ENCODE measurements at places on chromosomes 6 and 20.

DNA sequence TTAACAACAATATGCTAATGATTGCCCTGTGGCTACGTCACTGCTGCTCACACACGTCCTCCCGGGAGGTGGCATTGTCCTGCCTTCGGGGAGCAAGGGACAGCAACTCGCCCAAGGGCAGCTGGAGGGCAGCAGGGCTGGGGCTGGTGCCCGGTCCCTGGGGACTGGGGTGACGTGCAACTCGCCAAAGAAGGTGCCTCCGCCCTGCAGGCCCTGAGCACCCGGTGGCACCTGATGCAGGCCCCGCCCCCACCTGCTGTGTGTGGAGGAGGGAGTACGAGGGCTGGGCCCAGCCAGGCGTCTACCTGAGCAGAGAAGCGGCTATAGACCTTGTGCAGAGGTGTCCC lies 64.8 kb upstream of the SLCO4A1 start:
- DNase-seq: peak; percentile 50

DNA sequence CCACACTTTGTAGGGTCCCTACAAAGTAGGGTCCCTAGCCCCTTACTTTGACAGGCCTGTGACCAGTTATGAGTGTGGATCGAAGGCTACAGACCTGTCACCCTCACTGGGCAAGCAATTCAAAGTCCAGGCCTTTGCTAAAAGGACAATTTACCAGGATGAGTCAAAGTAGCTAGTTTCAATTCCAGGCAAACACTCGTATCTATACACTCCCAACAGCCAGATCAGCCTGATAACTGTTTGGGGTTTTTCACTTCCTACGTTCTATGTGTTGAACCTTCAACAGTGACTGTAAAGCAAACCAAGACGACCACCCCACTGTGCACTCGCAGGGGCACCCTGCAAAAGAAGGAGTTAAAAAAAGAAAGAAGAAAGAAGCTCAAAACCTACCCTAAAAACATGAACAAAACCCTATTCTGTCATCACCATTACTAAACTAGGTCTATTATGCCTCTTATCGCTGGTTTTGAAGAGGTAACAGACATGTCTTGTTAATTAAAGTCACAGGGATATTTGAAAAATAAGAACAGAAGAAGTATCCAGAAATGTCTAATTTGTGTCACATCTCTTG lies 3.2 kb downstream of the GFOD1 start:
- DNase-seq: no peak

GRCh38 chr6:16925461-16925860 lies 164.2 kb upstream of the ATXN1 start:
- DNase-seq: no peak

DNA sequence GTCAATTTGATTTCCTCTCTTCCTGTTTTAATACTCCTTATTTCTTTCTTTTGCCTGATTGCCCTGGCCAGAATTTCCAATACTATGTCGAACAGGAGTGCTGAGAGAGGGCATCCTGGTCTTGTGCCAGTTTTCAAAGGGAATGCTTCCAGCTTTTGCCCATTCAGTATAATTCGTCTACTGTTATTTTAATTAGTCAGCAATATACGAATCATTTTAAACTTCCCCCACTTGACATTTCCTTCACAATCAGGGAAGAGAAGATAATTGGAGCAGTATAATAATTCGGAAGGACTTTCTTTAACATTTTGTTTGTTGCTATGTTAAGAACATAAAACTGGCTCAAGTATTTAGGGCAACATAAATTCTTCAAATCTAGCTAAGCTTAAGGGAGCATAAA lies 860.3 kb upstream of the SLC35B3 start:
- DNase-seq: no peak

- peak; percentile 33 for DNase-seq
Observed at GRCh38 chr6:113857556-113858479, 673 bp downstream of the MARCKS start.

DNA sequence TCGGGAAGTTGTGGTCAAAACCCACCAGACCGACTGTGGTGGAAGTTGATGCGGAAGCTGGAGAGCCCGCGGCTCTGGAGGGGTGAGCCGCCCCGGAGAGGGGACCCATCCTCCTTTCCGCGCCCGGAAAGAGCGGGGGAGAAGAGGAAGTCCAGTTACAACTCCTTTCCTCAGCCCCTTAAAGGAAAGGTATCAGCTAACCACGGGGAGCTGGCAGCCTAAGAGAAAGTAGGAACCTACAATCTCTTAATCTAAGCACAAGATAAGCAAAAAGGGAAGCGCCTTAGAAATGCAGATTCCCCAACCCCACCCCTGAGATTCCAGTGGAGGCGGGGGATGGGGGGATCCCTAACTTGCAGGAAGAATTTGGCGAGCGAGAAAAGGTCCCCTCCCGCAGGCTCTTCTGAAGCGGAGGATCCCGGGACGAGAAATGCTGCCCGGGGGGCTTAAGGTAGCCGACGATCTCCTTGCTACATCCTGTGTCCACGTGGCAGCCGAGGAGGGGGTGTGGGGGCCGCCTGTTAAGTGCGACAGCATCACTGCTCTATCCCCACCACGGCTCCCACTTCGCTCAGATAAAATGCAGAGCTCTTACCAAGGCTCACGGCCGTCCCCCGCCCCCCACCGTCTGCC lies 87.5 kb downstream of the ZFP64 start:
- no peak for DNase-seq

- DNase-seq: no peak
Observed at GRCh38 chr6:112287577-112288225, 33.3 kb upstream of the LAMA4 start.

DNA sequence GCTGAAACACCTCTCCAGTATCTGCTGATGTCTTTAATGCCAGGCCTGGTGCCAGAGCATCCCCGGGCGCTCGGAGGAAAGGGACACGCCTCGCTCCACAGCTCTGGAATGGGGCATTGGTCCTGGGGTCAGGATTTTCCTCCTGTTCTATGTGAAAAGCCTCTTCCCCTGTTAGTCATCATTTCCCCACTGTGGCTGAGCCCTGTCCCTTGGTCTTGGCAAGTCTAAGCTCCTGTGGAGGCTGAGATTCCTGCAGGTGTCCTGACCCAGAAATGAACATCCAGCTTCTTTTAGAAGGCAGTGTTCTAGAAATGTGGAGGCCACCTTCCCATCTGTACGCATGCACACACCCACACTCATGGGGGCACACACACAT lies 19.4 kb downstream of the SYNDIG1 start:
- no peak for DNase-seq

DNA sequence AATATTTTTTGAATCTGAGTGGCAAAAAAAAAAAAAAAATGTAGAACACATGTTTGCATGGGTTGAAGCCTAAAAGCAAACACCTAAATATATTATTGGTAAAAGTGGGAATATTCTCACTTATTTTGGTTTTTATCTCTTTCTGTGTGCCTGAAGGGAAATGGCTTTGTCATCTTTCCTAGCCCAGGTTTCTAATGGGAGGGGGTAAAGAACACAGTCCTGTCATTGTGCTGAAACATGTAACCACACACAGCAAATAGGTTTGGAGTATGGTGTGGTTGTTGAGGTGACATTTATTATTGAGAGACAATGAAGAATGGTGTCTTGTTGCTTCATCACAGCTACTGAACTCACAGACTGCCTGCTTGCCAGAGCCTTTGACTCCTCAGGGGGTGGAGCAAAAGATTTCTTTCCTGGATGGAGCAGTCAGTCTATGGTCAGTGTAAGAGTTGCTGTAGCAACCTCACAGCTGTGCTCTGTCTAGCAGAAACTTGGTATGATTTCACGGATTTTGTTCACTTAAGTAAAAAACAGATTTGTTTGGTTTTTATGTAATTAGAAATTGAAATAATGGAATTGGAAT lies 70.2 kb downstream of the CEP57L1 start:
- DNase-seq: peak; percentile 25

GRCh38 chr20:37651932-37652331 lies 41.9 kb upstream of the CTNNBL1 start:
- DNase-seq: peak; percentile 26

DNA sequence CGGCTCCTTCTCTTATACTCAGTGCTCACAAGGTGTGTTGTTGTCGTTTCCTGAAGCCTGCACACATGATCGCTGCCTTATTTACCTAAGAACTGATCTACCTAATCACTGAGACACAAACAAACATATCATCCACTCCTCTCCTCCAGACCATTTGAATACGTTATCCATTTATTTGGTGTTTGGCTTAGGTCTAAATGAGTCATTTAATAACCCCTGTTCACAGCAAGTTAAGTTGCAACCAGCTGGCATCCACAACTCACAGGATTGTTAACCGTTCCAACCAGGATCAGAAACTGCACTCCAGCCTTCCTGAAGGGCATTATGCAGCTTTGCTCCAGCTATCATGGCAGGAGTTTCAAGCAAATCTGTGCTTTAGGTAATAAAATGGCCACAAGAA lies 511.1 kb upstream of the MAP3K7 start:
- DNase-seq: no peak

- DNase-seq: no peak
Observed at GRCh38 chr6:113292646-113293422, 564.3 kb upstream of the MARCKS start.

GRCh38 chr6:85464260-85464644 lies 14.4 kb downstream of the NT5E start:
- DNase-seq: no peak

- no peak for DNase-seq
Observed at GRCh38 chr20:44064501-44065400, 122.2 kb downstream of the JPH2 start.

- DNase-seq: no peak
Observed at GRCh38 chr6:47489995-47490394, 12.4 kb downstream of the CD2AP start.

- no peak for DNase-seq
Observed at GRCh38 chr20:41587523-41587922, 30.7 kb downstream of the CHD6 start.

DNA sequence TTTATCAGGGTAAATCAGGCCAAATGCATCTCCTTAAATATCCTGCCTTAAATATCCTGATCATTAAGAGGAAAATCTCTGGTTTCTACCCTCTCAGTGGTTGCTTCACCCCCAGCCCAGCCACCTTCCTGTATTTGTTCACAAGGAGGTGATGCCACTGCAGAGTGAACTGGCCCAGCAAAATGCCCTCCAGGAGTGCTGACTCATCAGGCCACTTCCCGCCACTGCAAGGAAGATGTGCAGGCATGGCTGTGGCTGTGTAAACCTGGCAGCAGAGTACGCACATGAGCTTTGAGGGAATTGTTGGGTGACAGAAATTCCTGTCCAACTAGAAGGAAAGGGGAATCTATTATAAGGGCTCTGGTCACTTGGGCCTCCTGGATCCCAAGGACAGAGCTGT lies 13.8 kb downstream of the NQO2 start:
- DNase-seq: no peak

- no peak for DNase-seq
Observed at GRCh38 chr20:43160941-43161340, 28.8 kb downstream of the PTPRT start.

DNA sequence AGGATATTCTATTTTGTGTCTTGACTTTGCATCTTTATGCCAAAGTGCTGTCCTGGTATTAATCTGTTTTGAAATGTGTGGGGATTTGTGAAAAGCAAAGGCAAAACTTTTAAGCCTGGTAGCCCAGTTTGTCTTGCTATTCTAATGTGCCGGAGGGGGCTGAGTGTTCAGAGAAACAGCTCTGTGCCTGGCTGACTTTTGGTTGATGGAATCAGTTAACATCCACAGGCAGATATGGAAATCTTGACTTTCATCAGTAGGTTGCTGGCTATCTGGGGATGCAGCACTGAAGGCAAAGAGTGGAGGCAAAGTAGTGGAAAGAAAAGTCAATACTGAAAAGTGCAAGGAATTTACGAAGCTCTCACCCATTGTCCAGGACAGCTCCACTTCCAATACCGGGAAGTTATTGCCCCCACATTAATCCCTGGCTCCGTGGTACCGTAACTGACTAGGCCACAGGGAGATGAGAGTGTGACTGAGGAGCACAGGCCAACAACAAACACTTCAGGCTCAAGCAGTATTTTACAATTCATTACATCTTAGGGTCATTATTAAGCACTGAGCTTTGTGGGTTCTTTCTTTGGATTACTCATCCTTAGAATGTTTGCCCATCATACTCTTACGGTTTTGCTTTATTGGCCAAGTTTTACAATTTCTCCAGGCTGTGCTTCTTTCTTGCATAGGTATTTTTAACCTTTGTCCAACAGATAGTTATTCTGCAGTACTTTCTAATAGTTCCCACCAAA lies 164.6 kb downstream of the MTFR2 start:
- no peak for DNase-seq

GRCh38 chr6:26195376-26195923 lies 108.2 kb downstream of the HFE start:
- DNase-seq: peak; percentile 85

GRCh38 chr20:21677261-21677660 lies 28.2 kb upstream of the PAX1 start:
- DNase-seq: no peak

DNA sequence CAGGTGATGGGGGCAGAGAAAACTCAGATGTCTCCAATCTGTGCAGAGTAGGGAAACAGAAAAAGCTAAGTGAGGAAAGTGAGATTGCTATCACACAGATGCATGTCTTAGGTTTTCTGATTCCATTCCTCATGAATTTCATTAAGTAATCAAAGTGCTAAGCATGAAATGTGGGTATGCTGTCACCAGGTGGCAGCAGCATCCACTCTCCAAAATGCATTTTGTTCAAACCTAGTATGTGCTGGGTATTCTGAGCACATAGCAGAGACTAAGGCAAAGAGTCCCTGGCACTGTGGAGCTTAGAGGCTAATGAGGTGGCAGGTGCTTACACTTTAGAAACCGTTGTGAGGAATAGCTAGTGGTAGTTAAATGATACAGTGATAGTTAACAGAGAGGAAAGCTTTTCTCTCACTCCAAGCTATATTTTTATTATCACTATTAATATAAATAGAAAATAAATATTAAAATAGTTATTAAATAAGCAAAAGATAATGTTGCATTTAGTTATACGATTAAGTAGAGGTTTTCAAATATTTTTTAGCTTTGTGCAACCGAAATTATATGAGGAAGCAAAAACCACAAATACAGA lies 179.5 kb downstream of the CDH26 start:
- DNase-seq: no peak

DNA sequence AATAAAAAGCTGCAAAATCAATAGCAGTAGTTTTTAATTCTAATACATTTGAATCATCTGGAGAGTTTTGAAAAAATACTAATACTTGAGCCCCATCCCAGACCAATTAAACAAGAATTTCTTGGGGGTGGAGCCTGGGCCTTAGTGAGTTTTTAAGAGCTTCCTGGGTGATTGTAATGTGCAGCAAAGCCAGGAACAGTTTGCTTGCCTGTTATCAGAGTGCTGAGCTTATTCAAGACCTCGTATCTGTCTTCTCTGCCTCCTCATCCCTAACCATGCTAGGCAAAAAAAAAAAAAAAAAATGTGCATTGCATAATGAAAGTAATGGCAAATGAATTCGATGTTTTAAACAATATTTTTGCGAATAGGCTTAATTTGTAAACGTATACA lies 36.4 kb upstream of the MYB start:
- no peak for DNase-seq

DNA sequence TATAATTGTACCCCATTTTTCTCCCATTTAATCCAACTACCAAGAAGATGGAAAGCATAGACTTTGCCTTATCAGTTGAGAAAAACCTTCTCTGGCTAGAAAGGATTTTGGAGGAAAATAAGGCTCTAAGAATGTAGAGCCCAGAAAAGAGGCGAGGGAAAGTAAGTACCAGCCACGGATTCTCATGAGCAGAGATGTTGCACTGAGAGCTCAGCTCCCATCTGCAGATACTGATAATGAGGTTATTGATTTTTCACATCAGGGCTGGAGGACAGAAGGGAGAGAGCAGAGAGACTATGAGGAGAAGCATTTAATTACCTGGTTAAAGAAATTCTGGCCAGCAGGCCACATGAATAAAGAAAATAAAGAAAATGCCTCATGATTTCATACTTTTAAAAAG lies 104.4 kb upstream of the FAM184A start:
- DNase-seq: no peak

GRCh38 chr6:137426007-137426689 lies 68.0 kb downstream of the OLIG3 start:
- DNase-seq: no peak

- DNase-seq: no peak
Observed at GRCh38 chr20:38770970-38771369, 22.7 kb downstream of the ACTR5 start.
